ENCODE measurements at places on chromosomes 1 and 21.

DNA sequence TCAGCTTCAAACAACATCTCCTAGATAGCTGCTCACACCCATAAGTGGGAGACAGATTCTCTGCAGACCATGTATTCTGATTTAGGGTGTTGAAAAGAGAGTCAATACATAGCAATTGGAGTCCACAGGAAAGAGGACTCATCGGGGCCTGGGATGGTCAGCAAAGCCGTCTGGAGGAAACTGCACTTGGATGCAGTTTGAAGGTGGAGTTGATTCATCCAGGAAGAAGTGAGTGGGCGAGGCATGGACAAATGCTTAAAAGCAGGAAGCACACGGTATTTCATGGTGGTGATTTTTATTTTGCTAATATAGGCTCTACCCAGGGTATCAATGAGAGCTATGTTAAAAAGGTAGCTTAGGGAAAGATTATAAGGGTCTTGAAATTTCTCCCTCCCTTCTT lies 36.8 kb upstream of the DIRAS3 start:
- no peak for DNase-seq

DNA sequence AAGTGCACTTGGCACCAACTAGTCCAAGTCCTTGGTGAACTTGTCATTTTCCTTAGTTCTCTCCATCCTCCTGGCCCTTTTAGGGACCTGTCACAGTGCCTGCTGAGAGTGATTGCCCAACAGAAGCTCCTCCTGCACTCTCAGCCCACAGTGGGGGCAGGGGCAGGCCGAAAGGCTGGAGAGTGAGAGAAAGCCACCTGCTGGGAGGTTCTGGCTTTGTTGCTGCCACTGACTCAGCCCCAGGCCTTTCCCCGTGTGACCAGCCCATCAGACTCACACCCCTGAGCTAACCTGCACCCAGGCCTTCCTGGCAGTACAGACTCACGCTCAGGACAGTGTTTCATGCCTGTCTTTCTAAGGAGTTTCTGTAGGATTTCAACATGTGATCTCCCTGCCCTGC lies 17.1 kb upstream of the PROK1 start:
- no peak for DNase-seq

DNA sequence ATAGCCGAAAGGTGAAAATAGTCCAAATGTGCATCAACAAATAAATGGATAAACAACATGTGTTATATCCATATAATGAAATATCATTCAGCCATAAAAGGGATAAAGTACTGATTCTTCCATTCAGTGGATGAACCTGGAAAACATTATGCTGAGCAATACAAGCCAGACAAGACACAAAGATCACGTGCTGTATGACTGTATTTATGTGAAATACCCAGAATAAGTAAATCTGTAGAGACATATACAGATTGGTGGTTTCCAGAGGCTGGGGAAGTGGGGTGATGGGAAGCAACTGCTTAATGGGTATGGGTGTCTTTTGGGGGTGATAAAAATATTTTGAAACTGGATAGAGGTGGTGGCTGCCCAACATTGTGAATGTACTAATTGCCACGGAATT lies 13.3 kb upstream of the GSTM4 start:
- no peak for DNase-seq

GRCh38 chr1:79667848-79668696 lies 661.5 kb upstream of the ADGRL4 start:
- no peak for DNase-seq

DNA sequence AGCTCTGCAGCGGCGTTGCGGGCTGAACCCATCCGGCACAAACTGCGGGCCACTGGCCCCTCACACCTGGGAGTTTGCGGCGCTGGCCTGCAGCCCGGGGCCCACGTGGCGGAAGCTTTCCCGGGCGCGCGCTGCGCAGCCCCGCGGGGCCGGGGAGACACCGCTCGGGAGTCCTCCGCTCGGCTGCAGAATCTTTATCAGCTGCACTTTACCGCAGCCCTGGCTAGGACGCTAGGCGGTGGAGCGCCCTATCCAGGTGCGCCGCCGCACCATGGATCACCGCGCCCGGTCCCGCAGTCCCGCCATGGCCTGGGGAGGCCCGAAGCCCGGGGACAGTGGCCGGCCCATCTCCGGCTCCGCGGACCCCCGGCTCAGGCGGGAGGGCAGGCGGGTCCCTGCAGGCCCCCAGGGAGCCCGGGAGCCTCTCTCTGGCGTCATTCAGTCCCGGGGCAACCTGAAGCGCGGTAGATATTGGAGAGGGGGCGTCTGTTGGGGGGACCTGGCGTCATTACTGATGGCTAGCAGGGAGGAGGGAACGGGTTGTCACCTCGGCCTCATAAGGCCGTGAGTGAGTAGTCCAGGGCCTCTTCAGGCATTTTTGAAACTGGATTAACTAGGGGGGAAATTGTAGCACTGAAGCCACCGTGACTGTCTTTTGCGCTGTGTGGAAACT lies 5.7 kb upstream of the OLIG2 start:
- DNase-seq: no peak

DNA sequence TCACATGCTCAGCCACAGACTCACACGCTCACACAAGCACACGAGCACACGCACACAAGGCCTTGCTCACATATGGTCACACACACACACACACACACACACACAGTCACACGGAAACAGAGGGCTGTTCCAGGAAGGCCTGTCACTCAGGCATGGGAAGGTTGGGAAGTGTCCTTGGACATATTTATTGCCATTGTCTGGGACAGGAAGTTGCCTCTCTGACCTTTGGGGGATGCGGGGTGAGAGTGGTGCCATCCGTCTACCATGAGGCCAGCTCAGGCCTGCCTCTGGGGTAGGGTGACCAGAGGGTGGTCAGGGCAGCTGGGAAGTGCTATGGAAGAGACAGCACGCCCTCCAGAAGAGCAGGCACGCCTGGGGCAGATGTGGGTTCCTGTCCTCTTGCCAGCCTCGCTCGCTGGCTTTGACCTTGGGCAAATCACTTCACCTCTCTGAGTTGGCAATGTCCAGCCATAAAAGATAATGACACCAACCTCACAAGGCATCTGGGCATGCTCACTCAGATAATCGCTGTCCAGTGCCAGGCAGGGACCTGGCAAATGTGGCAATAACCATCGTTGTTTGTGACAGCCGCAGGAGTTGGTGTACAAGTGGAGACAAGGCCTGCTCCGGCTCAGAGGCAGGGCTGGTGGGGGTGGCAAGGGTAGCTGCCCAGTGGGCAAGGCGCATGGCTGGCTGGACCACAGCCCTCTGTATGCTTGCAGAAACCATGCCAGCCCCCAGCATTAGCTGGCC lies 8.0 kb upstream of the GUCA2A start:
- DNase-seq: no peak
